ENCODE measurements at places on chromosomes 2 and 18.

GRCh38 chr18:22926454-22926853 is 6.7 kb upstream of the RBBP8 start:
- no peak for DNase-seq

- DNase-seq: no peak
These were observed 347.9 kb downstream of the PTPRM start for GRCh38 chr18:7914834-7915670.

GRCh38 chr2:11875481-11875880 is 129.0 kb downstream of the LPIN1 start:
- DNase-seq: no peak

- no peak for DNase-seq
These were observed 74.7 kb downstream of the TNFRSF11A start for GRCh38 chr18:62399781-62400308.

GRCh38 chr2:205901491-205901890 is 184.5 kb downstream of the INO80D start:
- DNase-seq: no peak

DNA sequence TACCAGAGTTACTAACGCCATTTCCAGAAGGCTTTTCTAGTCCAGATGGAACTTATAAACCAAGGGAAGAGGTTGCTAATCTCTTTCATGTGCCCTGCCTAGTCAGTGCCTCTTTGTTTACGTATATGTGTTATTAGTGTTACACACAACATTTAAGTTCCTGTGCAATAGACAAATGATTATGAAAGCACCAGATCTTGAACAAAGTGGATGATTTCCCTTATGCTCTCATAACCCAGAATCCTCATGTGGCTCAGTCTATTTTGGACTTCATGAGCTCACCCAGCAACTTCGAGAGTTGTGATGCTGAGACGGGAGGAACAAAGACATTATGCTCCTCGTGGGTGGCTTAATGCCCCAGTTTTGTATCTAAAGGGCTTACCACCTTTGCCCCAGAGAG is 214.4 kb upstream of the SP5 start:
- no peak for DNase-seq

DNA sequence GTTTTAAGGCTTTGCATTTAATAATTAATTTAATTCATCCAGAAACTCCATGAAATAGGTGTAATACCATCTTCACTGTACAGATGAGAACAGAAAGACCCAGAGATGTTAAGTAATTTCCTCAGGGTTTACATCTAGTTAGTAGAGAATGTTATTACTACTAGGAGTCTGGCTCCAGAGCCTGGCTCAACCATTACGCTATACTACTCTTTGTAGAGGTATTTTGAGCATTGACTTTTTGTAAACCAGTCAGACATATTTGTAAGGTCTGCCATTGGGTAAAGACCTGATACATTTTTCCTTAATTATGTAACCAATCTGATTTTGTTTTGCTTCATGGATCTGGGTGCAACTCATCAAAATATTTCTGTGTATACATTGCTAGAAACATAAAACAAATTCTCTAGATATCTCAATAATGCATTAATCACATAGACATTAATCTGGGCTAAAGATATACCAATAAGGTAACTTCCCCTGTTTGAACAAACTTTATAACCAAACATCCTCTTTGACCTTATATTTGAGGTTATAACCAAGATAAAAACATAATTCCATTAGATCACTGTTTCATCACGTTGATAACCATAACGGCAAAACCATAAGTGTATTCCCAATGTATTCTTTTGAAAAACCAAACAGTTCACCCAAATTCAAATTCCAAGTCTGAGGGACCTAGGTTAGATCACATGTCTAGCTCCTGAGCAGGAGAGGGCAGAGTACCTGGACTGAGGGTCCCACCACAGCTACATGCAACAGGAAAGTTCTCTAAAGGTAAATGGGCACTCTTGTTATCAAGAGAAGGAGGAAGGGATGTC is 135.0 kb downstream of the IKZF2 start:
- DNase-seq: no peak

GRCh38 chr2:168053676-168054075 is 193.7 kb downstream of the STK39 start:
- DNase-seq: no peak

DNA sequence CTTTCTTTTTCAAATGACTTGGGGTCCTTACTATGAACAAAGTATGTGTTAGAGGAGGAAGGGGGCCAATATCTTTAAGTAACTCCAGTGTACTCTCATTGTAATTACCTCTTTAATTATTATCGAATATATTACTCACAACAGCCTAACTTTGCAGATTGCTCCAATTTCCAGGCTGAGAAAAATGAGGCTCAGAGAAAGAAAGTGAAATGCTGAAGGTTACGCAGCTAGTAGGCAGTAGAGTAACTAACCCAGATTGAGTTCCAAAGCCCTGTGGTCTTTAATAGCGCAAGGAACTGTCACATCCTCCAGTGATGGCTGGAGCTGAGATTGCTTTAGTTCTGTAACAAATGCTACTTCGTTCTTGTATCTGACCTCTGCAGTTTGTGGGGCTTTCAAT is 2.2 kb upstream of the GYPC start:
- DNase-seq: no peak

GRCh38 chr2:191746346-191747169 is 68.6 kb downstream of the NABP1 start:
- DNase-seq: peak; percentile 87

DNA sequence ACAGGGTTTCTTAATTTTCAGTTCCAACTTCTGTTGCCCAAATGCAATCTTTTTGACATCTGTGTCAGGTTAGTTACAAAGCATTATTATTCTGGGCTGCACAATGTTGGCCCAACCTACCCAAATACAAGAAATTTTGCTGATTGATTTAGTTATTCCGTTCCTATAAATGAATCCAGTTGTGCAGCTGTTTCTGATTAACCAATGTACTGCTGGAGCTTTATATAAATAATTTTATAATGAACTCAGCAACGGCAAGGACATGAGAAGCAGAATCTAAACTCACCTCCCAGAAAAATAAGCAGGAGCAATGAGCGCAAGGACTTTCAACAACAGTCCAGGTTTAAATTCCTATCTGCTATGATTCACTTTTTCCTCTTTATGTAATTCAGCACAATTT is 76.3 kb upstream of the WIPF1 start:
- no peak for DNase-seq

DNA sequence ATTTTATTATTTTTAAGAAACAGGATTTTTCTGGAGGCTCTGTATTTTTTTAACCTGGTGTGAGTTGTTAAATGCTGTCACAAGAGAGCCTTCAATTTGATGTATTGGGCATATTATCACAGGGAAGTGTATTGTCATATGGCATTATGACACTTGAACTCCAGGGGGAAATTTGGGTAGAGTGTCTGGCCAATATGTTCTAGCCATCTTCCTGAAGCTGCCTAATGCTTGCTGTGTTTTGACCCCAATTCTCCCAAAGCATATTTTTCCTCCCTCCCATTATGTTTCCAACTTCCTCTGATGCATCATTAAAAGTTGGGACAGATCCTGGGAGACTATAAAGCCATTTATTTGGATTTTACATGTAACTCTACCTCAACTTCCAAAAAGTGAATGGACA is 214.1 kb upstream of the SESTD1 start:
- DNase-seq: no peak

- DNase-seq: no peak
These were observed 131.5 kb downstream of the TFCP2L1 start for GRCh38 chr2:121153516-121153915.
